PC-9 (cell line): ENCODE measurements at places on chromosomes 5 and 9. TPM values are rescaled to one million over a fixed set of nuclear protein-coding genes. Genes with fewer than 3 reads are reported as not detected.

GRCh38 chr5:161546095-161546469 lies 443 bp downstream of the GABRB2 start:
- no peaks in the 10 kb centered on the region for H3K36me3 ChIP-seq
- no peaks in the 10 kb centered on the region for H3K4me1 ChIP-seq
- no peak overlapping the region for H3K27ac ChIP-seq
- no peak for DNase-seq
- no peaks in the 10 kb centered on the region for H3K27me3 ChIP-seq
- H3K4me3 ChIP-seq, result no peak overlapping the region

DNA sequence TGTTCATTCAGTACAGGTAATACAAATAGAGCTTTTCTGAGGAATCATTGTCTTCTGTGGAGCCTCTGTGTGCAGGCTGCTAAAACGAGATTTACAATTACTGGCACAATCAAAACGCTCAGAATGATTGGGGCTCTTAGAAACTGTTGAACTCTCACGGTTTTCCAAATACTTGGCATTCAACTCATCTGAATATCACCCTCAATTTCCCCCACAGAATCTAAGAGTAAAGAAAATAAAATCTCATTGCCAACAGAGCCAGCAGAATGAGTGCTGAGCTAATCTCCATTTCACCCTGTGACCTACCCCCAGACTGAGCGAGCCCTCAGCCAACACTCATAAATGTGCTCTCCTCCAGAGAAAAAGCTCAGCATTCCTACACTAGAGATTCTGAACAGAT lies 35.3 kb upstream of the TMED7 start:
- no peak overlapping the region for H3K27ac ChIP-seq
- H3K4me1 ChIP-seq, result peaks cover 15% of the 10 kb centered on the region
- no peak overlapping the region for H3K4me3 ChIP-seq
- DNase-seq, result no peak
- H3K36me3 ChIP-seq, result no peaks in the 10 kb centered on the region

Gene PCDHGA9
- total RNA-seq, result not detected in 2 replicates

Gene ALDH1A1
- total RNA-seq, result 2.3 and 3.7 TPM in 2 replicates

Gene EFNA5
- 38.0 and 42.7 TPM in 2 replicates for total RNA-seq

Gene C5orf52
- not detected in 2 replicates for total RNA-seq

Gene PCDHB9
- total RNA-seq, result not detected in 2 replicates

DNA sequence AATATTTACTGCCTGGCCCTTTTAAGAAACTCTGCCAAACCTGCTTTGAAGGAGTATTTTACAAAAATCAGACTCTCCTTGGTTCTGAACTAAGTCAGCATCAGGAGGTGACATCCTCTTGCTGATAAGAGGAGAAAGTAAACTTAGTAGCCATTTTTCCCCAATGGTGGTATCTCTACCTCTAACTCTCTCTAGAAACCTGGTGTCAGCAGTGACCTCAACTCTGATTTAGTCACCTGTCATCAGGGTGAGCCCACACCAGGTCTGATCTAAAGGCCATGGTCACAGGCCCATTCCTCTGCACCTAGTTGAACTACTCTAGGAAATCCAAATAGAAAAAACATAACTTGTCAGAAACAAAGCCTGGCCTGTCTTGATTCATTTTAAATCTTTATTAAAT lies 4.2 kb downstream of the CARNMT1 start:
- no peaks in the 10 kb centered on the region for H3K27me3 ChIP-seq
- no peak for DNase-seq
- H3K4me3 ChIP-seq, result no peak overlapping the region
- H3K4me1 ChIP-seq, result peaks cover 31% of the 10 kb centered on the region
- peaks cover 6% of the 10 kb centered on the region; the same call in 1 of the 2 replicates for H3K36me3 ChIP-seq

- no peaks in the 10 kb centered on the region for H3K36me3 ChIP-seq
- peaks cover 79% of the 10 kb centered on the region for H3K27me3 ChIP-seq
- no peak for DNase-seq
- H3K27ac ChIP-seq, result no peak overlapping the region
- H3K4me3 ChIP-seq, result no peak overlapping the region
These were observed 95.9 kb upstream of the MVB12B start for GRCh38 chr9:126230692-126231091.

DNA sequence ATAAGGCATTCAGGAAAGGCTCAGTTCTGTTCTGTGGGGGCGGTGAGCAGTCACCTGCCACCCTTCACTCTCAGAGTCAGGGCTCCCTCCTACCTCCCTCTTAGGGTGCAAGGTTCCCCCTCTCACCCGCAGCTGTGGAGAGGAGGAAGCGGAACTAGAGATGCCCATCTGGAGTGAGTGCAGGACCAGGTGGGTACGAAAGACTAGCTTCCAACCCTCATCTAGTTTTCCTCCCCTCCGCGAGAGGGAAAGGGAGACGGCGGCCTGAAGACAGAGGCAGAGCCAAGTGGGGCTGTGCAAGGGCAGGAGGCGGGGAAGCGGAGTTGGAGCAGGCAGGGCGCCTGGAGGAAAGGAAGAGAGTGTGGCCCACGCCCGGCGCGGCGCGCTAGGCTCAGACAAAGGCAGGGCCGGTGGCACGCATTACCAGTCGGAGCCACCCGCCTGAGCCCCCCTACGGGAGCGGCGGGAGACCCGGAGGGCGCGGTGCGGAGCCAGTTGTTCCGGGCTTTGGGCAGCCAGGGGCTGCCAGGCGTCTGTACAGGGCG lies 7.3 kb downstream of the PRR7 start:
- no peak overlapping the region for H3K27ac ChIP-seq
- H3K36me3 ChIP-seq, result peaks cover 5% of the 10 kb centered on the region; the same call in 1 of the 2 replicates
- no peaks in the 10 kb centered on the region for H3K27me3 ChIP-seq
- DNase-seq, result no peak
- H3K4me3 ChIP-seq, result peak overlapping the region; percentile 77; the same call in 1 of the 2 replicates

Gene ACTL7A
- total RNA-seq, result not detected in 2 replicates

DNA sequence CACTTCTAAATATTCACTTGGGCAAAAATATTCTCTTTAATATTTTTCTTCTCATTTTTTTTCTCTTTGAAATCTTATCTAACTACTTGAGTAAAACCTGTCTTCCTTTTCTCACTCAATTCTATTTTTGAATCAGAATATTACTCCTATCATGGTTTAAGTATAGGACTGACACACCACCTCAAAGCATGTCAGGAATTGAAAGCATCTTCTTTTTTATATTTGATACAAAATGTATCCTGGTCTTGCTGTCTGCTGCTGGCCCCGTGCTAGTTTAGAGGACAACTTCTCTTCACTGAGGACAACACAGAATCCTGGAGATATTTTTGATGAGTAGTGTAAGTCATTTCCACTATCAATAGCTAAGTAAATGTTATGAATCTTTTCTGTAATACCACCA lies 383.6 kb downstream of the GADD45G start:
- no peaks in the 10 kb centered on the region for H3K36me3 ChIP-seq
- H3K27me3 ChIP-seq, result peaks cover 66% of the 10 kb centered on the region
- no peak overlapping the region for H3K4me3 ChIP-seq
- H3K4me1 ChIP-seq, result no peaks in the 10 kb centered on the region

DNA sequence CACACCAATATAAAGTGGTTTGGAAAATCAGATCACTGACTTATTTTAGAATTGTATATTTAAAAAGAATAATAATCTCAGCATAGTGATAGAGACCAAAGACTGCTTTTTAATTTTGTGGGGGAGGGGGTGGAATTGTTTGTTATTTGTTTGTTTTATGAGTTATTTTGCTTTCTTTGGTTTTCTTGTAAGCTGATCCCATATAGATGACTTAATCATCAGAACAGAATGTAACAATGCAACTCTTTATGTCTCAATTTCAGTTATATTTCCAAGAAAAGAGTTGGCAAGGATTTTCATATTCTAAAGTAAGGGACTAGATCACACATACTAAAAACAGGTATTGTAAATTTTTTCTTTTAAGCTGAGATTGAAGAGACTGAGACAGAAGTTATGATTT lies 984.9 kb downstream of the TLE4 start:
- no peaks in the 10 kb centered on the region for H3K36me3 ChIP-seq
- 0 out of 2 replicates have a peak, but pooled peaks cover 10% of the 10 kb centered on the region for H3K4me1 ChIP-seq
- no peak overlapping the region for H3K27ac ChIP-seq
- no peak for DNase-seq
- H3K4me3 ChIP-seq, result no peak overlapping the region

DNA sequence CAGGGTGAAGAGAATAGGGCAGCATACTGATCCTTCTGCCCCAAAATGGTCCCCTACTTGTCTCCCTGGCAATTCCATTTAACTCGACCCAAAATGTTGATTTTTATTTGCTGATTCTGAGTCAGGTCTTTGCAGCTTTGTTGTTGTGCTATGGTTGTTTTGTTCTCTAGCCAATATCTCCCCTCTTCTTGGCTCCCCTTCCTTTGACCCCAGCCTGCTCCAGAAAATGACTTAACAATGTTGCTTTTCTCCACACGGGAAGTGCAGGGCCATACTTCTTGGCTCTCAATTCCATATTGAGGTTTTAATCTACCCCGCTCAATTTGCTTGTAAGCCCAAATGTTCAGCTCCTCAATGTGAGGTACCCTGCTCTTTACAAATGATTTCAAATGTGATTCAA lies 330.0 kb downstream of the RASEF start:
- no peak for DNase-seq
- H3K4me3 ChIP-seq, result no peak overlapping the region
- no peak overlapping the region for H3K27ac ChIP-seq
- no peaks in the 10 kb centered on the region for H3K36me3 ChIP-seq
- H3K4me1 ChIP-seq, result no peaks in the 10 kb centered on the region

Gene RUSC2
- total RNA-seq, result 10.1 and 12.5 TPM in 2 replicates

DNA sequence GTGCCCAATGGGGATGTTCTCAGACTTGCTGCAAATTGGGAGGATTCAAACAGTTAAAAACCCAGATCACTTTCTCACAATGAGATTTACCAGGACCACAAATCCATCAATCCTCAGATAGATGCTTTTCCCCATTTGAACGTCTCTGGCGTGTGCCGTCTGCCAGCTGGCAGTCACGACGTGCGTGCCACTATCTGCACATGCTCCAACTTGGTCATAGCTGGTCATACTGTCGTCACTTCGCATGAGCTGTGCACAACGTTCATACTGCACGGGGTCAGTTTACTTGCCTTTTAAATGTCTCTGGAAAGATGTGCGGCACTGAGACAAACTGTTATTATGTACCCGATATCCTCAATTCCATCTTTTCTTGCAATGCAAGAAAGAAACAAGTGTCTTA lies 118.3 kb upstream of the RAPGEF1 start:
- no peaks in the 10 kb centered on the region for H3K4me1 ChIP-seq
- H3K27ac ChIP-seq, result no peak overlapping the region
- H3K4me3 ChIP-seq, result no peak overlapping the region
- H3K27me3 ChIP-seq, result no peaks in the 10 kb centered on the region
- DNase-seq, result no peak
